ENCODE measurements at places on chromosomes 6 and 20.

DNA sequence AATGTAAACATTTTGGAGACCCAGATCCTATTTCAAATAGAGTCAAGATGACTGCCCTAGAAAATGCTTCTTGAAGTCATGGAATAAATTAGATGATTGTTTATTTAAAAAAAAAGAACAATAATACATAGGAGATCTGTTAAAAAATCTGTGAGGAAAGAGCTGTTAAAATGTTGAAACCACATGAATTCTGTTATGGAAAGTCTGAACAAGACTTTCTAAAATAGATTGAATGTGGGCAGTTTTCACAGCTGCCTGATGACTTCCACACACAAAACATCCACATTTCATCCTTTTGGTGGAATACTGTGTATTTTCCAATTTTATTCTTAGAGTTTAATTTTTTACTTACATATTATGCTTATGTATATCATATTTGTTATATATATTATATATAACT lies 186.1 kb downstream of the LAMA2 start:
- DNase-seq, result no peak

- DNase-seq, result no peak
These were observed 289.7 kb downstream of the KCNQ5 start for GRCh38 chr6:72911463-72912155.

DNA sequence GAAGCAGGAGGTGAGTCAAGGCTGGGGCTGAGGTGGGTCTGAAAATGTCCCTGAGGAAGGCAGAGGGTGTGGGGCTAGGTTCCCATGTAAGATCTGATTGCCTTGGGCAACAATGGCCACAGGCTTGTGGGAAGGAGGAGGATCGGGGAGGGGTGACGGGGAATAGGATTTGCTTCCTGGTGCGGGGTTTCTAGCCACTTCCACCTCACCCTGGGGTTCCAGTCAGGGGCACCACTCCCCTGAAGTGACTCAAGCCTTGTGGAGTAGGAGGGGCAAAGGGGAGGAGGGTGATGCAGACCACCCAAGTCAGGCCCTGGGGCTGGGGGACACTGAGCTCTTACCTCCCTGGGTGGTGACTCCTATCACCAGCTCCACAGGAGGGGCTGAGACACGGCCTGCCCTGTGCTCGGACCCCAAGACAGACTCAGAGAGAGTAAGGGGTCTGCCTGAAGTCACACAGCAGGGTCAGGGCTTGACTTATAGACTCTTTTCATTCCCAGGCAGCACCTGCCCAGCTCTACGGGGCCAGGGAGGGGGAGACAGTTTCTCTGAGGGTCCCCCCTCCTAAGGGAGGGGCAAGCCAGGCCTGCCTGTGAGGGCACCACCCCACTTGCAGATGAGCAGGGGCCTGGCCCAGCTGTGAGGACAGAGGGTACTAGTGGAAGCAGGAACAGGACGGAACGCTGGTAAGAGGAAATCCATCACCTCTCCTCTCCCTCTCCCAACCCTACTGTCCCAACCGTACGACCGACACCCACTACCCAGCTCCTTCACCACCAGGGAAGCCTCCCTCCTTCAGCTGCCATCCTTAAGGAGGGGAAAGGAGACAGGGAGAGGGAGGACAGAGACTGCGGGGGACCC lies 12.4 kb upstream of the SPDEF start:
- no peak for DNase-seq

DNA sequence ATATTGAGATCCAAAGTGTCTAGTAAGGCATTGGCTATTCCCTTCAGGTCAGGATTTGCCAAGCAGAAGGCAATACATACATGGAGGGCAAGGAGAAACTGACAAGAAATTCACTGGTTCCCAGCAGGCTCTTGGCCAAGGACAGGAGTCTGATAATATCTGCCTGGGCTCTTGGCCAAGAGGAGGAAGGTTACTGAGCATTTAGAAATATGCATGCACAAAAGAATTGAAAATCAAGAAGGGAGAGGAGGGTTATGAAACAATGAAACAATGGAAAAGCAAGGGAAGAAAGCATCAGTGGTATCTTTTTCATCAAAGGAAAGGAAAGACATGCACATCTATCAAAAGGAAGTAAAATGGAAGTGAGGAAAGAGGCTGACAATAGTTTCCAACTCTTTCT lies 42.4 kb downstream of the ARHGAP18 start:
- peak; percentile 89 for DNase-seq

DNA sequence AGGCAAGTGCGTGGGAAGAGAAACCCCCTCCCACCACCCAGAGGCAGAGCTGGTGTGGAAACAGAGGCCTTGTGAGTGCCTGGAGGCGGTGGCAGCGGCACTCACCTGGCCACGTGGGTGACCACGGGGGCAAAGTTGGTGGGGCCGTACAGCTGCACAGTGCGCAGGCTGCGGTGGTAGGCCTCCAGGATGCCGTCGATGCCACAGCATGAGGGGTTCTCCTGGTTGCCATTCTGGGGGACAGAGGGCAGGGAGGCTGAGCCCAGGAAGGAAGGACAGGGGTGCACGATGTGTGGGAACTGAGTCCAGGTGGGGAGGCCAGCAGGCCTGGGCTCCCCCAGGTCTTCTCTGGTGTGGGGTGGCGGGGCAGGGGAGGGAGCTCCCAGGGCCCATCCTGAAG lies 47.7 kb downstream of the RAB44 start:
- no peak for DNase-seq

DNA sequence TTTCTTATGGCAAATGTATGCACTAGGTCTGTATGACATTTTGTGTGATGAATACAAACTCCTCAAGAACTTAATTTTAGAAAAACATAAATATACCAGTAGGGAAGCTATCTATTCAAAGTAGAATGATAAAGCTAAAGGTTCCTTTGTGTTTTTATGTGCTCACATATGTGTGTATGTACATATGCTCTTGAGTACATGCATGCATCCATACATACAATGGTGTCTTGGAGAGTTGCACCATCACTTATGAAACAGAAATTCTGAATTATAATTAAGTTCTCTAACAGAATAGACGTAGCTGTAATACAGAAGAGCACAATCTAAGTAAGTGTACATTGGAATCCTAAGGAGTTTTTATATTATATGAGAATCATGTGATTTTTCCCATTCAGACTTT lies 2.3 kb downstream of the NKAIN2 start:
- no peak for DNase-seq

DNA sequence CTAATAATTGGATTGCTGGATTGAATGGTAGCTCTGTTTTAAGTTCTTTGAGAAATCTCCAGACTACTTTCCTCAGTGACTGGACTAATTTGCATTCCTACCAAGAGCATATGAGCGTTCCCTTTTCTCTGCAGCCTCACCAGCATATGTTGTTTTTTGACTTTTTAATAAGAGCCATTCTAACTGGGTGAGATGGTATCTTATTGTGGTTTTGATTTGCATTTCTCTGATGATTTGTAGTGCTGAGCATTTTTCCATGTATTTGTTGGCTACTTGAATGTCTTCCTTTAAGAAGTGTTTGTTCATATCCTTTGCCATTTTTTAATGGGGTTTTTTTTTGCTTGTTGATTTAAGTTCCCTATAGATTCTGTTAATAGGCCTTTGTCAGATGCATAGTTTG lies 94.7 kb upstream of the AHI1 start:
- no peak for DNase-seq

GRCh38 chr20:944148-944547 lies 28.0 kb upstream of the ANGPT4 start:
- DNase-seq, result no peak

DNA sequence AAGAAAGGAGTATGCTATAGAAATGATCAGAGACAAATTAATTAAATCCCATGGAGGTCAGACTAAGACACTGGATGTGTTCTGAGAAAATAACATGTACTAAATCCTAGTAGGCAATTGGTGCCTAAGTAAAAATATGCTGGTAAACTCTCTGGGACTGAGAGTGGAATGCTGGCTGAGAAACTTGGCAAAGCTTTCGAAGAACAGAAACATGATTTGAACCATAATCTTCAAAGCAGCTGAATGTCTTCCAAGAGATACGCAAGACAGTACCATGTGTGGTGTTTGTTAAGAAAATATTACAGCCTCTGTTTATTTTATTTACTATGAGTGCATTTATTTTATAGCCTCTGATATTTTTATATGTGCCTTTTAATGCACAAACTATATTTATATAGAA lies 55.2 kb downstream of the EFHC1 start:
- DNase-seq, result no peak

GRCh38 chr20:2745060-2745910 lies 52.7 kb downstream of the EBF4 start:
- no peak for DNase-seq

GRCh38 chr6:152697634-152698033 lies at the start of gene MYCT1:
MYCT1 (plus strand) TSS chr6:152697897; CDS start chr6:152697903, 6 bp downstream.
- DNase-seq, result no peak

GRCh38 chr20:49724408-49725223 lies 10.9 kb upstream of the B4GALT5 start:
- no peak for DNase-seq

GRCh38 chr20:668638-669037 lies 7.0 kb downstream of the SCRT2 start:
- no peak for DNase-seq

- DNase-seq, result no peak
These were observed 93.5 kb downstream of the B3GAT2 start for GRCh38 chr6:70863343-70863742.

- no peak for DNase-seq
These were observed 14.4 kb downstream of the NT5E start for GRCh38 chr6:85464260-85464644.

GRCh38 chr6:52642368-52642767 lies 28.5 kb upstream of the TMEM14A start:
- DNase-seq, result no peak

GRCh38 chr20:51388756-51389542 lies 153.6 kb downstream of the NFATC2 start:
- no peak for DNase-seq

DNA sequence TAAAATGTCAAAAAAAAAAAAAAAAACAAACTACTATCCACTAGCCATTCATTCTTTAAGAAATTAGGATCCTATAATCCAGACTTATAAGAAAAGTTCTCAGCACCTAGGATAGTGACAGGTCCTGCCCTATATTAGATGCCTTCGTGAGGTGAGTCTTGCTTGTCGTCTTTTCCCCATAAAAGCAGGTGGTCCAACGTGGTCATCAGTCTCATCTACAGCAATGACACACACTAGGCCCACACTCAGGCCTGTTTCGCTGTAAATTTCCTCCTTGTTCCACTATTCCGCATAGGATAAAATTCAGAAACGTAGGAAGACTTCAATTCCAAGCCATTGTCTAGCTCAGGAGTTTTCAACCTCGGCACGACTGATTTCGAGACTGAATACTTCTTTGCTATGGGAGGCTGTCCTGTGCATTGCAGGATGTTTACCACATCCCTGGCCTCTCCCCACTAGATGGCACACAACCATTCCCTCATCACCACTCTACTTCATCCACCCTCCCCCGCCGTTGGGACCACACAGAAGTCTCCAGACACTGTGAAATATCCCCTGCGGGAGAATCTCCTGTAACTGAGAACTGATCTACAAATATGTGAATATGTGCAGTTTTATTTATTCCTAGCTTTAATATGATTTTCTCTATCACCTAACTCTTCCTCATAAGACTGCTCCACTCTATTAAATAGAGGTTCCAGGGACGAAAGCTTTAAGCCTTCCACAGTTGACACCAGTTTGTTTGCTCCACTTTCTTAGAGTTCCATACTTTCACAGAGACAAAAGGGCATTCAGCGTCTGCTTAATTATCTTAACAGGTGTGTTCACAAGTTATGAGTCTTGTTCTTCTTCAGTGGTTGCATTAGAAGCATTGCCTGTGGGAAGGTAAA lies 346.3 kb downstream of the BMP2 start:
- DNase-seq, result no peak

DNA sequence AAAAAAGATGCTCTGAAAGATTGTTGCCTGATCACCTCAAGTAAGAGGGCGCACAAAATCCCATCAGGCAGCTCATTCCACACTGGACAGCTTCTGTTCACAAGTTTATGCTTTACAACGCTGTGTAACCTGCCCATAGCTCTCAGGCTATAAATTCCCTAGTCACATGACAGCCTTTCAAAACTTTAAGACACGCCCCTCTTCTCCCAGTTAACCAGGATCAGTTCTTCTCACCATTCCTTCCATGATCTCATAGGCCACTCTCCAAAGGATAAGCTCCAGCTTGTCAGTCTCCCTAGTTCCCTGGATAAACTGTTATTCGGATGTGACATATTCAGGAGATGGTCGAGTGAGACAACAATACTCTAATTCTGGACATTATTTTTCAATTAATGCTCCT lies 15.0 kb downstream of the ADNP start:
- no peak for DNase-seq

DNA sequence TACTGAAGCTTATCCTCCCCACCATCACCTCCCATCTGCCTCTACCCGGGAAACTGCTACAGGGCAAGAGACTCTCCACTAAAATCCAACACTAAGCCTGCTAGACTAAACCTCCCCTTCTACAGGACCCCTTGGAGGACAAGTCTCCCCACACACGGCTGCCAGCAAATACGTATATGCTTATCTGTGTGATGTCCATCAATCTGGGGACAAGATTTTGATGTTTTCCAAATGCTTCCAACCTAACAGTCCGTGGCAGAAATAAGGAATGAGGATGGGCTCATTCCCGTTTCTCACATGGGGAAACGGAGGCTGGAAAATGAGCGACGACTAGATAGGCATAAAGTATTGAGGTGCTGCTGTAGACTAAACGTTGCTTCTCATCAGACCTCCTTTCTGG lies 1.8 kb downstream of the KCNK5 start:
- peak; percentile 20 for DNase-seq

- no peak for DNase-seq
These were observed 106.2 kb downstream of the KIF13A start for GRCh38 chr6:17881085-17881858.

DNA sequence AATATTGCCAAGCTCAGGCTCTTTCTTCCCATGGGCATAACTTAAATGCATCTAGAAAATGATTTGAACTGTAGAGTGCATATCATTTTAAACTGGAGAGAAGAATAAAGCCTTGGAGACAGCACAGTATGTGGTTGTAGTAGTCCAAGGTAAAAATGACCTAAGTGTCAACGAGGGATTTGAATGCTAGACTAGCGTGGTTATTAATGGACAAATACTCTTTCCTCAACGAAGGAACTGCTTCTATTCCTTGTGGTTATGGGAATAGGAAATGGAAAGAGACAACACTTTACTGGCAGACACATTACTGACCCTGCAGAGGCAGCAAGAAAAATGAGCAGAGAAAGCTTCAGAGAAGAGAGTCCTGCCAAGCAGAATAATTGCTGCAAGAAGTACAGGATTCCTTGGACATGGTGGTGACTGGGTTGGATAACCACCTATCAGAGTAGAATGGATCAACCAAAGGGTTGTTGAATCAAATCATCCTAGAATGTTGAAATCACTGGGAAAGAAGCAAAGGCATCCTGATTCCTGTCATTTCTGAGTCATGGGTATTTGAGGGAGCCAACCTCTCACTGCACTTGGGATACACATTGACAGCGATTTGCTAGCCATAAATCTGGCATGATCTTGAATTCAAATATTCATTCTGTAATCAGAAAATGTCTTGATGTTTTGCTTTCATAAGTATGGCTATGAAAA lies 258.1 kb upstream of the EPHA7 start:
- DNase-seq, result no peak

All from erythroblast (primary cell).